Foreskin keratinocyte (primary cell): ENCODE measurements at places on chromosomes 6 and 20. TPM values are rescaled to one million over a fixed set of nuclear protein-coding genes. Genes with fewer than 3 reads are reported as not detected.

GRCh38 chr6:154792325-154792724, 59.1 kb downstream of the SCAF8 start:
- DNase-seq = no peak

DNA sequence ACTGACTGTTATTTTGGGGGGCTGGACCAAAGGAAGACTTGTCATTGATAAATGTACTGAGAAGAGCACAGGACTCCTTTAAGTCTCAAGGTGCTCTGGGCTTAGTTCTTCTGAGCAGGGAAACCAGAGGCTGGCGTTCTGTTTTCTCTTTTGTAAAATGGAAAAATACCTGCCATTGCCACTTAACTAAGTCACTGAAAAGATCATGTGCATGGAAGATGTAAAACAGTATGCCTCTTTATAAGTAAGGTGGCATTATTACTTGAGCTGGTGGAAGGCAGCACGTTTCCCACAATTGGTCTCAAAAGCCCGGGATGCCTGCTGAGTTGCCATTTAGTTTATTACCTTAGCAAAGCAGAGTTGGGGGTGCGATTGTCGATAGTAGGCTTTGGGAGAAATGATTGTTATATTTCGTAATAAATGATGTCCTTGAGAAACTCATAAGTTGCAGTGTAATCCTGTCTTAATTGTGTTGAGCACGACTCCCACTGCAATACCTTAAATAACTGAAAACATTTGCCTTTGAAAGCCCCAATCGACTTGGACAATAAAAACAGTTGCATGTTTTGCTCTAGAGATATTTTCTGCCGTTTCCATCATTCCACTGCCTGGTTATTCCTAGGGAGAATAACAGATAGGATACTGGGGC, 3.6 kb downstream of the JARID2 start:
- DNase-seq = no peak

DNA sequence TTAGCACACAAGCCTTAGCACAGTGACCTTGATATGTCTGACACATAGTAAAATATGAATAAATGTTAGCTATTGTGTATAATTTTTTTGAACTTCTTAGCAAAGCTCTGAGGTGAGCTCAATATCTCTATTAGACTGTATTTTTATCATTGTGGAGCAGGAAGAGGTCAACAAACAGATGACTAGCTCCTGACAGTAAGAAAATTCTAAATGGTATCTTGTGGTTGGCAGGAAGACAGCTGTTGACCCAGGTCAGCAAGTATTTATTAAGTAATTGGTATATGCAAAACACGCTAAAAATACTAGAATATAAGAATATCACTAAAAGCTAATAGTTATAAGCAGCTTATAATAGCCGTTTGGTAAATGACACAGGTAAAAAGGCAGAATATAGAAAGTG, 77.5 kb upstream of the MARCKS start:
- DNase-seq = no peak

The LSM2 gene
- total RNA-seq = 107 and 115 TPM in 2 replicates

GRCh38 chr6:1110164-1110563, 201.7 kb upstream of the FOXQ1 start:
- DNase-seq = no peak

GRCh38 chr6:38634518-38634917, 5.2 kb downstream of the BTBD9 start:
- no peak for DNase-seq

DNA sequence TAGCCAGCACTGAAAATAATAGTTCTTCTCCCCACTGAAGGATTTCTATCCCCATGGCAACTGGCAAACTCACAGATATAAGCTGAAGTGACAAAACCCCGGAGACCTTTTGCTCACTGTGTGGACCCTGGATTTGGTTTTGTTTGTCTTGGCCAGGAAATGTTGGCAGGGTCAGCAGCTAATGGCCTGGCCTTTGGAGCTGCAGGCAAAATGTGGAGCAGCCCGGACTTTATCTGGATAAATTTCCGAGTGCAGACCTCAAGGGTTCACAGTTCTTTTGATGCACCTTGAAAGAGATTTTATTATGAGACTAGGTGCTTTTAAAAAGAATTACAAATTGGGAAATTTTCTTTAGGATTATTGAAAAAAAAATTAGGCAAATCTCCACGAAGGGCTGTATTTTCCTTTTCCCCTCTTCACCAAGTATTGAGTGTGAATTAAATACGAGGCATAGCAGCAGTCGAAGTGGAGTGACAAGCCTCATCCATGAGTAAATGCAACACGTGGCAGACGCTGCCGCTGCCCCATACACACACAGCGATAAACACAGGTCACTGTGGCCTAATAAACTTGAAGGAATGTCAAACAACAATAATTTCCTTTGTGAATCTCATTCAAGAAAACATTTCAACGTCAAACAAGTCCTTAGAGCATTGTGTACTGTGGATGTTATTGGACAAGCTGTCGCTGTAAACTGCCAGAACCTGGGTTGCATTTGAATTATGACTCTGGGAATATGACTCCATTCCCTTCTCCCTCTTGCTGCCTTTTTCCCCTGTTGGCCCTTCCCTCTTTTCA, 35.1 kb upstream of the CCN6 start:
- DNase-seq = no peak

- no peak for DNase-seq
Observed at GRCh38 chr6:3277851-3278416, 19.2 kb downstream of the PSMG4 start.

- DNase-seq = no peak
Observed at GRCh38 chr6:142207265-142207877, 60.3 kb downstream of the VTA1 start.
